ENCODE measurements at places on chromosomes 4 and X. TPM values are rescaled to one million over a fixed set of nuclear protein-coding genes. Genes with fewer than 3 reads are reported as not detected.

The CT45A1 gene
- total RNA-seq = not detected

The OPN1LW gene
- total RNA-seq = not detected

The DMD gene
- 61.6 TPM for total RNA-seq

The SPANXC gene
- total RNA-seq = not detected

The LRCH2 gene
- 7.4 TPM for total RNA-seq

The NWD2 gene
- total RNA-seq = 0.36 TPM

The GALNT7 gene
- 49.7 TPM for total RNA-seq

The LNX1 gene
- 26.7 TPM for total RNA-seq
